Vein endothelial cell (primary cell): ENCODE measurements at places on chromosomes 2 and 18. TPM values are rescaled to one million over a fixed set of nuclear protein-coding genes. Genes with fewer than 3 reads are reported as not detected.

RIF1 gene
- total RNA-seq, result 40.5 and 51.2 TPM in 2 replicates

ATP8B1 gene
- 80.7 and 92.7 TPM in 2 replicates for total RNA-seq

SPP2 gene
- total RNA-seq, result not detected in 2 replicates

ANKRD36C gene
- 56.2 and 104 TPM in 2 replicates for total RNA-seq

DSG1 gene
- total RNA-seq, result not detected in 2 replicates

ITGB6 gene
- total RNA-seq, result under 0.01 and 0.10 TPM in 2 replicates

NLRC4 gene
- total RNA-seq, result not detected in 2 replicates

BCL11A gene
- total RNA-seq, result 0.33 and 0.38 TPM in 2 replicates

ALLC gene
- not detected in 2 replicates for total RNA-seq

MOGAT1 gene
- total RNA-seq, result not detected in 2 replicates

SETBP1 gene
- 8.5 and 9.3 TPM in 2 replicates for total RNA-seq

ZAP70 gene
- total RNA-seq, result not detected in 2 replicates

RAX gene
- total RNA-seq, result not detected in 2 replicates

VWC2L gene
- not detected in 2 replicates for total RNA-seq

CCL20 gene
- 0.98 and 1.4 TPM in 2 replicates for total RNA-seq

LRRTM4 gene
- not detected in 2 replicates for total RNA-seq

SERPINB4 gene
- total RNA-seq, result not detected in 2 replicates

IL36B gene
- not detected in 2 replicates for total RNA-seq

MXD1 gene
- total RNA-seq, result 5.7 and 6.2 TPM in 2 replicates

RNF152 gene
- 106 and 123 TPM in 2 replicates for total RNA-seq

PSMA8 gene
- not detected in 2 replicates for total RNA-seq

RTKN gene
- 10.8 and 17.0 TPM in 2 replicates for total RNA-seq

TMEM247 gene
- not detected in 2 replicates for total RNA-seq

PLEK gene
- under 0.01 and 0.10 TPM in 2 replicates for total RNA-seq

MOB4 gene
- total RNA-seq, result 33.3 and 48.6 TPM in 2 replicates

TRAK2 gene
- total RNA-seq, result 34.6 and 38.9 TPM in 2 replicates

CD8B gene
- total RNA-seq, result not detected in 2 replicates

NTSR2 gene
- not detected in 2 replicates for total RNA-seq

DNER gene
- 0.33 and 0.67 TPM in 2 replicates for total RNA-seq

ZNF638 gene
- 113 and 129 TPM in 2 replicates for total RNA-seq

FOXI3 gene
- total RNA-seq, result not detected in 2 replicates

PTPRN gene
- total RNA-seq, result not detected in 2 replicates

RNF149 gene
- 53.6 and 83.2 TPM in 2 replicates for total RNA-seq

TRABD2A gene
- total RNA-seq, result 1.1 and 2.0 TPM in 2 replicates

CNGA3 gene
- total RNA-seq, result not detected in 2 replicates

SPDYA gene
- total RNA-seq, result 0.33 and 0.67 TPM in 2 replicates

IL37 gene
- total RNA-seq, result 0.19 TPM in 1 of 2 replicates, not detected in the other

NT5C1B gene
- total RNA-seq, result not detected in 2 replicates

TUBA3E gene
- not detected in 2 replicates for total RNA-seq

BMP10 gene
- 0.33 TPM in 1 of 2 replicates, not detected in the other for total RNA-seq

MAPRE2 gene
- total RNA-seq, result 80.0 and 93.1 TPM in 2 replicates

TUBB8B gene
- total RNA-seq, result not detected in 2 replicates

ZNF142 gene
- 22.4 and 25.5 TPM in 2 replicates for total RNA-seq

SUMO1 gene
- total RNA-seq, result 97.7 and 107 TPM in 2 replicates

HOXD4 gene
- total RNA-seq, result 7.8 and 9.4 TPM in 2 replicates

AKAIN1 gene
- total RNA-seq, result not detected in 2 replicates

RESP18 gene
- total RNA-seq, result not detected in 2 replicates

ABCB11 gene
- total RNA-seq, result 0.57 and 0.98 TPM in 2 replicates
